ENCODE measurements at places on chromosomes 16 and 17. TPM values are rescaled to one million over a fixed set of nuclear protein-coding genes. Genes with fewer than 3 reads are reported as not detected.

DNA sequence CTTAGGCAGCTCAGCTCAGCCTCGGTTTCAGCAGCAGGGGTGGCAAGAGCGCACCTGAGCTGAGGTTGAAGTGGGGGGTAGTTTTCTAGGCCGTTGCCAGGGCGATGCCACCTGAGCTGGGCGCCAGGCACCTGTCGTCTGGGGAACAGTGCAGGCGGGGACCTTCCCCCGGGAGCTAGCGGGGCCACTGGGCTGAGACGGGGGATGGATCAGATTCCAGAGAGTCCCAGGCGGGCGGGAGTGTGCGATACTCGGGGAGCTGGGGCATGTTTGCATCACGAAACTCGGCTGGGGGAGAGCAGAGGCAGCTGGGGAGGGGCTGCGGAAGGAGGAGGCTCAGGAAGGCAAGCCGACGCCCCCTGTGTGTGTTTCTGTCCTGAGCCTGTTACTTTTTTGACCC is 477 bp upstream of the CLDN9 start:
- DNase-seq, result no peak

- DNase-seq, result no peak
These were observed 23.1 kb upstream of the CDC6 start for GRCh38 chr17:40264458-40265185.

DNA sequence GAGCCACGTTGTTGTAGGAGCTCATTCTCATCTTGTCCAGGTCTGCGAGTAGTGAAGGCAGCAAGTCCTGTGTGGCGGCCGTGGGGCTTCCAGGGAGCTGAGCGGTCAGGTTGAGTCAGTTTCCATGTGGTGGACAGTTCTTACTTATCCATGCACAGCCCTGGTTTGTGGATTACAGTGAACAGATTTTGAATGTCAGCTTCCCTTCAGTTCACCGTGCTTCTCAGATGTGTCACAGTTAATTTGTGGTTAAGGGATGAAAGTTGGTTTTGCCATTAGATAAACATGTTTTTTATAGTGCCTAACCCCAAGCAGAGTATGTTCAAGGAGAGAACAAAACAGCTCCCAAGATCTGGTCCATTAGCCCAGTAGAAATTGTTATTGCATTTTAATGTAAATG is 103.1 kb downstream of the RPTOR start:
- DNase-seq, result no peak

The CDYL2 gene
- total RNA-seq, result 2.5 TPM

GRCh38 chr17:38544175-38544838 is 61.4 kb downstream of the SRCIN1 start:
- DNase-seq, result no peak

- no peak for DNase-seq
These were observed 15.0 kb downstream of the GAA start for GRCh38 chr17:80116276-80116920.

DNA sequence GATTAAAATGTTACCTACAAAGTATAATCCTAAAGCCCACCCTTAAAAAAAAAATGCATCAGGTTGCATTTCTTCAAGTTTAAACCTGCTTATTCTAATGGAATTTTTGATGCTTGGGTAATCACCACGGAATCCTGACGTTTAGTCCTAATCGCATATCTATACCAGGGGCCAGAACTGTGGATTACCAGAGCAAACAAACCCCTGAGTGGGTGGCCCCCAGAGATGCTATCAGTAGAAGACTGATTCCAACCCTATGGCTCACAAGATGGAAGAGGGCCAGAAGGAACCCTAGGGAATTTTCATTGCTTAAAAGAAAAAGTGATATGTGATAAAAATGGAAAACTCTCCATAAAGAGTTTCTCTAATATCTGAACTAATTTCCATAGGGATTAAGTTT is 152.2 kb upstream of the NOG start:
- DNase-seq, result no peak

The TP53TG3C gene
- total RNA-seq, result not detected

GRCh38 chr17:740240-741017 is 8.0 kb downstream of the TLCD3A start:
- no peak for DNase-seq

DNA sequence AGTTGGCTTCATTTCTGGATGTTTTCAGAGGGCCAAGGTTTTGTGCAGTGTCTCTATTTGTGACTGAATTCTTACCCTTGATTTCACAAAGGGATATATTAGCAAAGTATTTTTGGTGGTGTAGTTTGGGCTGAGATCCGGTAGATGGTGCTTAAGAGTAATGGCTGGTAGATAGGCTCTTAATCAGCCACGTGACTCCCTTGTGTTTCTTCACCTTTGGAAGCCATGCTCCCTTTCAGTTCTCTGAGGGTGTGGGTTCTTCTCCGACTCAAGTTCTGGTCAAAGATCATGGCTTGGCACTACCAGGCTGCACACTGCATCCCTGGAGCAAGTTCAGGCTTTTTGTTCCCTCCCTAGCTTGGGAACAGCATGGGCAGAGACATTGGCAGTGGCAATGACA is 887.3 kb downstream of the CDH8 start:
- peak; percentile 60 for DNase-seq
